ENCODE measurements at places on chromosomes 13 and 19.

- DNase-seq: no peak
Measured at GRCh38 chr19:36962346-36962745, 46.2 kb downstream of the ZNF568 start.

DNA sequence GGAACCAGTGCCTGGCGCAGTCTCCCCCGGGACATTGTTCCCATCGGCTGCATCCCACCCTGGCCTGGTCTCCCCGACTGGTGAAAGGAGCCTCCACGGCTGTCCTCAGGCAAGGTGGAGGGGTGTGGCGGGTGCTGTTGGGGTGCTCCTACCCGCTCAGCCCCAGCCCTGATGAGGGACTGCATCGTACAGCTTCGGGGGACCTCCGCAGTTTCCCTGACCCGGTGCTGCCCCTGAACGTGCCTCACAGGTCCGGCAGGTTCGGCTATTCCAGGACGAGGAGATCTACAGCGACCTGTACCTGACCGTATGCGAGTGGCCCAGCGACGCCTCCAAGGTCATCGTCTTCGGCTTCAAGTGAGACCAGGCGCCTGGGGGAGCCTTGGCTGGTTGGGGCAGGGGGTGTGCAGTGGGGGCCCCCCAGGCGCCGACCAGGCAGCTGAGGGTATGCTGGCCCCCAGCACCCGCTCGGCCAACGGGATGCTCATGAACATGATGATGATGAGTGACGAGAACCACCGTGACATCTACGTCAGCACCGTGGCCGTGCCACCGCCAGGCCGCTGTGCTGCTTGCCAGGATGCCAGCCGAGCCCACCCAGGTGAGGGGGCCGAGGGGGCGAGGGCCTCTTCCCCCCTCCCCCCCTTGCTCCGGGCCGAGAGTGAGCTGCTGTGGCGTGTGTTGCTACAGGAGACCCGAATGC, 3.5 kb downstream of the DCAF15 start:
- no peak for DNase-seq

- DNase-seq: no peak
Measured at GRCh38 chr13:68982961-68983619, 1124.5 kb upstream of the ATXN8OS start.

DNA sequence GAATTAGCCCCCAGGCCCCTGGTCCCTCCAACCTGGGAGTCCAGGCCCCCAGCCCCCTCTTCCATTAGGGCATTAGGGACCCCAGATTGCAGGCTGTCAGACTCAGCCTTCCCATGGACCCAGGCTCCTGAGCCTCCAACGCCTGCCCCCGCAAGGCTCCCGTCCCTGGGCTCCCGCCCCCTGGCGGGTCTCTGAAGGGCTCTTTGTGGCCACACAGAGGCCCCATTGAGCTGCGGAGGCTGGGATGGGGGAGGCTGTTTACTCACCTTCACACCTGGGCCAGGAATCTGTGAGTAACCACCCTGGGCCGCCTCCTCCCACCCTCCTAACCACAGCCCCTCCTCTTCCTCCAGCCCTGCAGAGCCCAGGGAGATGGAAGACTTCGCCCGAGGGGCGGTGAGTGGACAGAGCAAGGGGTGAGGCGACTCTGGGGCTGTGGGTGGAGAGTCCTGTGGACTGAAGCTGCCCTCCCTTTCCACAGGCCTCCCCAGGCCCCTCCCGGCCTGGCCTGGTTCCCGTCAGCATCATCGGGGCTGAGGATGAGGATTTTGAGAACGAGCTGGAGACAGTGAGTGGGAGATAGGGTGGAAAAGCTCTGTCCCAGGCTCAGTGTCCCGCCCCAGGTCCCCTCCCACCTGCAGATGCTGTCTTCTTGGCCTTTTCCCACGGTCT, 4.9 kb downstream of the ARHGEF1 start:
- DNase-seq: peak; percentile 72

DNA sequence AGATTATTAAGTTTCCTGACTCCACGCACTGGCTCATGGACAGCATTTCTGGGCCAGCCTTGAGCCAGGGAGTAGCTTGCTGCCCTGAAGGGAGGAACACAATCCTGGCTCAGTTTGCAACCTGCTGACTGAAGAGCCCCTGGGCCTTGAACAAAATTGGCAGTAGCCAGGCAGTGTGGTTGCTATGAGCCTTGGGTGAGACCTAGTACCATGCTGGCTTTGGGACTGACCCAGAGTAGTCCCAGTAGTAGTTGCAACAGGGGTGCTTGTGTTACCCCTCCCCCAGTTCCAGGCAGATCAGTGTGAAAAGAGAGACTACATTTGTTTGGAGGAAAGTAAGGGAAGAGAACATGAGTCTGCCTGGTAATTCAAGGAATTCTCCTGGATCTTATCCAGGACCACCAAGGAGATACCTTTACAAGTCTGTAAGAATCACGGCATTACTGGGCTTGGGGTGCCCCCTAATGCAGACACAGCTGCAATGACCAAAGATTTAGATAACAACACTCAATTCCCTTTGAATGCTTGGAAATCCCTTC, 22.0 kb downstream of the ITGBL1 start:
- no peak for DNase-seq

DNA sequence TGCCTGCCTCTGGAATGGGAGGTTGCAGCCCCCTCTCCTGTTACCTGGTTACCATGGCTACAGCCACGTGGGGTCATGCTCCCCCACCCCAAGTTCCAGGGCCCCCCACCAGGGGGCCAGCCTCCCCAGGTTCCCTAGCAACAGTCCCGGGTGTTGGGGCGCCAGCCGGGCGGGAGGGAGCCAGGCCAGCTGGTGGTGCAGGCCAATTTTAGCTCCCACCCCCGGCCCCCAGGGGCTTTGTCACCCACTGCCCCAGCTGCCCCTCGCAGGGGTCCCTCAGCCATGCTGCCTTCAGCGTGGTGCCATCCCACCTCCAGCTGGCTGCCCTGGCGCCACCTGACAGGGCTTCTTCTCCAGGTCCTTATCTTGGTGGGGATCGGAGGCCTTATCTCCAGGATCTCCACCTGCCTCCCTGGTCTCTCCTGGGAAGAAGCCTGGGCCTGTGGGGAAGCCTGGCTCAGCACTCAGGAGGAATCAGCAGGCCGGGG, 3.0 kb downstream of the MARK4 start:
- DNase-seq: no peak

DNA sequence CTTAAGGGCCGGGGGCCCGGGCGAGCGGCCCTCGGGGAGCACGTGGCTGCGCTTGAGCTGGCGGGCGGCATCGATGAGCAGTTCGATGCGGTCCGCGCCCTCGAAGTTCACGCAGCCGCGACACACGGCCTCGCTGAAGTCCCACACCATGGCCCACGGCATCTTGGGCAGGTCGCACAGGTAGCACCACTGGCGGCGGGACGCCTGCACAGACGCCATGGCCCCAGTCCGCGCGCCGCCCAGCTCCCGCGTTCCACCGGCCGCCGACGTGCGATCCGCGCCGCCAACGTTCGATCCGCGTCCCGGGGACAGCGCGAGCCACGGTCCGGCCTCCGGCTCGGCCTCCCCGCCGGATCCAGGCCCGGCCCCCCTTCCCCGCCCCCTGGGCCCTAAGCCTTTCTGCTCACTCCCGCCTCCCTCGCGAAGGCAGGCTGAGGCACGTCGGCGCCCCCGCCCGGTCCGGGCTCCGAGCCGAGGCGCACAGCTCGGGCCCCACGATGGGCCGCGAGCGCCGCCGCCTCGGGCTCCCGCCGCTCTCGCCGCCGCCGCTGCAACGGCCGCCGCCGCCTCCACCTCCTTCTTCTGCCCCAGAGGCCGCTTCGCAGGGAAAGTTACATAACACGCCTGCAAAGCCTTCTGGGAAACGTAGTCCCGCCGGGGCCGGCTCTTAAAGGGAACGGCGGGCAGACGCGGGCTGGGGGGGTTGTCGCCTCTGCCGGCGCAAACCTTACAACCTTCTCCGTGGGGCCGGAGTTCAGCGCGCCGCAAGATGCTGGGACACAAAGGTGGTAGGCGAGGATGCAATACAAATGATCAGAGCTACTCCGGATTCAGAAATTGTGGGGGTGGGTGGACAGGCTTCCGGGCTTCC, at the start of gene IRF2BP1:
IRF2BP1 (minus strand) TSS at position 586 of the 871 bp plus-strand sequence; CDS start at position 219, 367 bp downstream.
- DNase-seq: peak; percentile 80

- peak; percentile 86 for DNase-seq
Measured at GRCh38 chr13:23739596-23739995, 149.6 kb downstream of the MIPEP start.
